ENCODE measurements at places on chromosomes 13 and 19.

GRCh38 chr19:10984166-10984735 is 23.4 kb downstream of the SMARCA4 start:
- DNase-seq, result no peak

GRCh38 chr13:51191743-51192142 is 30.5 kb upstream of the FAM124A start:
- DNase-seq, result no peak

DNA sequence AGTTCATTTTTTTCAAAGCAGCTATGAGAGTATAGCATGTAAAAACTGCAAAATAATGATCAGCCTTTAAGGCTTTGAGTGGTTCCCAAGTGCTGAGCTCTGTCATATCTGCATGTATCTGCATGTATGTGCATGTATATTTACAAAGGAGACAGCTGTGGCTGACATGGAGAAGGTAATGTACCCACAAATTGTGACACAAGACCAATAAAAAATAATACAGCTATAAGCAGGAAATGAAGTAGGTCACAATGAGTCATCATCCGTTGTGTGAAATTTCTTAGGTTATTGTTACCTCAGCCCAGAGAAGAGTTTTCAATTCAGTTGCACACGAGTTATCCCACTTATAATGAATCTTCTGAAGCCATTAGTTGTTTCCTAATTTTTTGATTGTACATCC is 60.9 kb upstream of the MED4 start:
- DNase-seq, result peak; percentile 39

DNA sequence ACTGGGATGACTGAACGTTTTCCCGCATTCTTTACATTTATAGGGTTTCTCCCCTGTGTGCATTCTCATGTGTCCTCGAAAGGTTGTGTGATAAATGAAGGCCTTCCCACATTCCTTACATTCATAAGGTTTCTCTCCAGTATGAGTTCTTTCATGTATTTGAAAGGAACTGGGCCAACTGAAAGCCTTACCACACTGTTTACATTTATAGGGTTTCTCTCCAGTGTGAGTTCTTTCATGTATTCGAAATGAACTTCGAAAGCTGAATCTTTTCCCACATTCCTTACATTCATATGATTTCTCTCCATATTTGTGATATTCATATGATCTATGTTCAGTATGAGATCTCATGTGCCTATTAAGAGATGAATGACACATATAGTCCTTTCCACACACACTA is 19.4 kb downstream of the ZNF709 start:
- no peak for DNase-seq

DNA sequence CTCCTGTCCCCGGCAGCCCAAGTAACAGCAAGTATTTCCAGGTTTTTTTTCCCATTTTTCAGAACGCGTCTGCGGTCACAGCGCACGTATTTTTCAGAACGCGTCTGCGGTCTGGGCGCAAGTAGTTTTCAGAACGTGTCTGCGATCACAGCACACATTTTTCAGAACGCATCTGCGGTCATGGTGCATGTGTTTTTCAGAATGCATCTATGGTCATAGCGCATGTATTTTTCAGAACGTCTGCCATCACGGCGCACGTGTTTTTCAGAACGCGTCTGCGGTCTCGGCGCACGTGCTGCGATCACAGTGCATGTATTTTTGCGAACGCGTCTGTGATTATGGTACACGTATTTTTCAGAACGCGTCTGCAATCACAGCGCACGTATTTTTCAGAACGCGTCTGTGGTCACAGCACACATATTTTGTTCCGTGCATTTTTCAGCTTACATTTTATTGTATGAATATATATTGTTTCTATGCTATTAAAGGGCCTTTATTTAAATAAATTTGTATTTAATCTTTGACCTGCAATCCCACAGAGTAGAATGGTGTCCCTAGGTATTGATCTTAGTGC is 19.7 kb downstream of the ATP4B start:
- DNase-seq, result no peak

DNA sequence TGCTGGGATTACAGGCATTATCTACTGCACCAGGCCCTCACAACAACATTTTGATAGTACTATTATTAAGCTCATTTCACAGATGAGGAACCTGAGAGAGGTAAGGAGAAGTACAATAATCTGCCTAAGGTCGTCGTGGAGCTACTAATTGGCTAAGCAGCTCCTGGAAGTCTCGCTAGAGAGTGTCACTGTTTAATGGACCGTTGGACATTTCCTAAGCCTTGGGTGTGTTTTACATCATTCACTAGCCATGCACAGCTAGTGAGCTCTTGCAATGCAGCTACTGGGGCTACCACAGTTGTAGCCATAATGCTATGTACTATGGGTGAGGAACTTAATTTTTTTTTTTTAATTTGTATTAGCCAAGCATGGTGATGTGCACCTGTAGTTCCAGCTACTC is 34.0 kb upstream of the OR1M1 start:
- no peak for DNase-seq

- DNase-seq, result no peak
These were observed 37.2 kb downstream of the ZC3H13 start for GRCh38 chr13:46015366-46015765.

DNA sequence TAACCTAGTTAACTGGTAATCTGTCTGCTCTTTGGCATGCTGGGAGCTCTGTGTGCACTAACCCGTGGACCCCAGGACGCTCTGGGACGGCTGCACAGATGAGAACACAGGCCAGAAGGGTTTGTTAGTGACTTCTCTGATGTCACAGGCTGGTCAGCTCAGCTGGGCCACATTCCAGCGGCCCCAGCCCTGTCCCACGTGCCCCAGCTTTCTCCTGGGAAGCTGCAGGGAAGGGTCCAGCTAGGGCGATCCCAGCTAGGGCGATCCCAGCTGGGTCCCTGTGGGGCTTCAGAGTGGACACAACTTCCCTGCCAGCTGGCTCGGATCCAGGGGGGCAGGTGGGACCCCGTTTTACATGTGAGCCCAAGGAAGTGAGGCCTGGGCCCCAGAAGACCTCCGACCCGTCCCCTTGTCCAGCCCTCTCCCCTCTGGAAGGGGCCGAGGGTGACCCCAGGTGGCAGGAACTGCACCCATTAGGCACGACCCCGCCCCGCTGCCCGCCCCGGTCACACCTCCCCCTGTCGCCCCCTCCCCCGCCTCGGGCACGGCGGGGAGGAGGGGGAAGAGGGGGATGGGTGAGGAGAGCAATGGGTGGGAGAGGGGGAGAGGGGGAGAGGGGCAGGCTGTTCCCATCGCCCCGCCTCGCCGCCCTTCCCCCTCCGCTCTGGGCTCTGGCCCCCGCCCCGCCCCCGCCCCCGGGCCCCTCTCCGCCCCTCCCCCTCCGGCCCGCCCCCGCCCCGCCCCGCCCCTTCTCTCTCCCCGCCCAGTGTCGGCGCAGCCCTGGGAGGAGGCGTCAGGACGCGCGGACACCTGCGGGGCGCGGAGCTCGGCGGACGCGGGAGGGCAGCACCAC is 75.2 kb upstream of the MCF2L start:
- peak; percentile 21 for DNase-seq

- no peak for DNase-seq
These were observed 10.1 kb downstream of the FUZ start for GRCh38 chr19:49802836-49803528.

- DNase-seq, result peak; percentile 92
These were observed at the start of gene ZNF134 for GRCh38 chr19:57613941-57614743. Gene ZNF134 (plus strand): TSS chr19:57614242. CDS start chr19:57619469, 5,227 bp downstream.
